IPS DF 6.9 (cell line): ENCODE measurements at places on chromosomes 3 and 15.

DNA sequence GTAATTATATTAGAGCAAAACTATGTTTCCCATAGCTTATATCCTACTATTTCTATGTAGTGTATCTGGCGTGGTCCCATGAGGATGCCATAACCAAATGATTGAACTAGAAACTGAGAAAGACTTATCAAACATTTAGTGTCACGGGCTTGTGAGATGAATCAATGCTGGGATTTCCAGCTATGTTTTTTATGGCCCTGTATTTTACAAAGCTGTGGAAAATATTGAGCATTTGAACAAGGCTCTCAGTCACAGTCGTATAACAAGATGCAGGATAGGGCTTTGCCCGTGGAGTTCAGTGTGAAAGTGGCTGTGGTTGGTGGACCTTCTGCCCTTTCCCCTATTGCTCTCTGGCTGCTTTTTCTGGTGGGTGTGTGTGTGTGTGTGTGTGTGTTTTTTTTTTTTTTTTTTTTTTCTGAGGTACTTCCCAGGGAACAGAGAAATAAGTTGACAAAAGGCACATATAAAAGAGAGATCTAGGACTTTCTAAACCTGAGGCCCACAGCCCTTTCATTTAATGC is 60.7 kb downstream of the CACNA1D start:
- no peak for DNase-seq

GRCh38 chr15:78077053-78077870 is at the start of gene TBC1D2B:
TBC1D2B (minus strand) TSS chr15:78077711; CDS start chr15:78077652, 59 bp downstream.
- DNase-seq = no peak

DNA sequence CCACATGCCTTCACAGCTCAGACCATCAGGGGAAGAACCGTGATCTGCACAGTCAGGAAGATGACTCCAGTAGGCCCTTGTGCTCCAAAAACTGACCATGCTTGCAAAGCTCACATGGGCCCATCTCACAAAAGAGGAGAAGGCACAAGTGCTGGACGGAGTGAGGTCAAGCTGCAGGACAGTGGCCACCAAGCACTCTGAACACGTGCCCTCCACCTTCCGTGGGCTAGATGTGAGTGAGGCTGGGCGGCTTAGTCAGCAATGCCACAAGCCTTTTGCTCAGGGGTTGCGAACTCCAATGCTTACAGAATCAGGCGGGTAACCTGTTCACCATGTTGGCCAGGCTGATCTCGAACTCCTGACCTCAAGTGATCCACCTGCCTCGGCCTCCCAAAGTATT is 70.9 kb downstream of the SCN5A start:
- no peak for DNase-seq

- no peak for DNase-seq
Measured at GRCh38 chr3:54954022-54954421, 26.2 kb upstream of the LRTM1 start.

- no peak for DNase-seq
Measured at GRCh38 chr3:170007031-170007663, 30.6 kb upstream of the GPR160 start.

DNA sequence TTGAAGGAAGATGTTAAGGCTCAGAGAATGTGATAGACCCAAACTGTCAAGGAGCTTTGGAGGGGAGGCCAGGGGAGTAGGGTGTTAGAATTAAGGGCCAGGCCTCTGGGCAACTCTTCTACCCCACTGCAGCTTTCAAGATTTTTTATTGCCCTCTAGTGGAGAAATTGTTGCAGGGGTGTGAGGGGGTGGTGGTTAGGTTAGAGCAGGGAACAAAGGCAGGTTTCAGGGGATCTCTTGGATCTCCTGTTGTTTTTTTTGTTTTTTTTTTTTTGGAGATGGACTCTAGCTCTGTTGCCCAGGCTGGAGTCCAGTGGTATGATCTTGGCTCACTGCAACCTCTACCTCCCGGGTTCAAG is 1.4 kb upstream of the SEC13 start:
- no peak for DNase-seq

- DNase-seq = no peak
Measured at GRCh38 chr3:78765671-78766485, 1001.9 kb downstream of the ROBO1 start.

- DNase-seq = no peak
Measured at GRCh38 chr3:15616053-15616452, 14.5 kb downstream of the BTD start.

DNA sequence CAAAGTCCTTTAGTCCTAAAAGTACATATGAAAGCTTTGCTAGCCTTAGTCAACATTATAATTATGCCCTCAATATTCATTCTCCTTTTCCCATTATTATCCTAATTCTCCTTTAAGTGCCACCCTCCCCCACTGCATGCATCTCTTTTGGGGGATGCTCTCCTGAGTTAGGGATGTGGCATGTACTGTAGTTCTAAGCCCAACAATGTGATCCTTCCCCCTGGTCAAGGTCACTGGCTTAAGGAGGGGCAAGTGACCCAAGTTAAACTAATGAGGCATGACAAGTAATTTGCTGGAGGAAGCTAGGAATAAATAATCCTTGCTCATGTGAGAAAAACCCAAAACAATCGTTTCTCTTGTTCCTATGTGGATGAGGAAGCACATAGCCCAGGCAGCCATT is 343.9 kb upstream of the SUCLG2 start:
- DNase-seq = no peak

GRCh38 chr3:52831500-52832301 is 1.2 kb upstream of the ITIH4 start:
- no peak for DNase-seq

- DNase-seq = no peak
Measured at GRCh38 chr15:94057305-94057704, 174.1 kb upstream of the MCTP2 start.

GRCh38 chr3:126422571-126423091 is 27.9 kb downstream of the CFAP100 start:
- DNase-seq = no peak

GRCh38 chr3:129548104-129548965 is 5.4 kb downstream of the H1-8 start:
- DNase-seq = no peak

GRCh38 chr3:138950006-138950644 is 3.1 kb downstream of the FOXL2NB start:
- no peak for DNase-seq
